ENCODE measurements at places on chromosomes 7 and 10.

GRCh38 chr7:151628846-151629604, 109.3 kb upstream of the RHEB start:
- DNase-seq, result no peak

DNA sequence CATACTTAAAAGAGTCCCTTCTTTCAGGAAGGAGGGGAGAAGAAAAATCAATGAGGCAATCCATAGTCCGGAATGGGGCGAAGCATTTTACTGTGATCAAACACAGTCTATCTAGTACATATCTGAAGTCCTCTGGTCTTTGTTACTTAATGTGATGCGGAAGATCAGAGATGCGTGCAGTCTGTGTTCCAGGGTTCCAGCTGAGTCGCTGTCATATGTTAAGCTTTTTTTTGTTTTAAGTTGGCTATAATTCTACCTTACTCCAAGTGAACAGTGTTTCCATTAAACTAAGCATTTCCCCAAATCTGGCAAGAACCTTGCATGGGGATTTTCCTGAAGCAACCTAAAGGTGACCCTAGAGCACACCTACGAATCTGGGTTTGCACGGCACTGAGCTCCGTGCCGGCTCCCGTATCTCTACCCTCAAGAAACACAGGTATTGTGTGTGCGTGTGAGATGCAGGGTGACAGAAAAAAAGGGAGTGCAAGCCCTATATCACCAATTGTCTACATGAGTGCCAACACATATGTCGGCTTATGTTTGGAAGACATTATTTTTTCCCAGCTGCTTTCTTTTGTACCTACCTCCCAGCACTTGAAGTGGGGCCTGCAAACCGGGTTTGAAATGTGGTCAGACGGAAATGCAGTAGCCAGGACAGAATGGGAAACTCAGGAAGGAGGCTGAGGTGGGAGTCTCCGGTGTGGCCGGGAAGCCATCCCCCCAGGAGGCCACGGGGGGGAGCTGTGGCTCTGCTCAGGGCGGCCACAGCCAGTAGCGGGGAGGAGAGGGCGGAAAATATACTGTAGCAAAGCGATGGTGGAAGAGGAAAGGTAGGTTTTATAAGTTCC, 435.8 kb upstream of the MGMT start:
- DNase-seq, result peak; percentile 87

DNA sequence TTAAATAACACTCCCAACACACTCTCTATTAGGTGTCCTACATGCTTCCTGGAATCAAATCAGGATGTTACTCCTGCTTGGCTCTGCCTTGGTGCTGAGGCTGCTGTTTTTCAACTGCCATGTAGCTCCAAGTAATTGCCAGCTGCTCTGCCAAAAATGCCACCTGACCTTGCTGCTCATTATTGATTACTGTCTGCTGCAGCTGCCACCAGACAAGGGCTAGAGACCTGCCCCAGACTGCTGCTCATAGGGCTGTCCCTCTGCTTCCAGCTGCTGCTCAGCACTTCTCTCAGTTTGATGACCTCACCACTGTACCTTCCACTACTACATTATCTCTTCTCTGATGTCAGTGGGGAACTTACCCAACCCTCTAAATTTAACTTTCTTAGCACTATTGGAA, 102.5 kb downstream of the PCLO start:
- peak; percentile 33 for DNase-seq

- DNase-seq, result no peak
These were observed 142.6 kb upstream of the KAT6B start for GRCh38 chr10:74683621-74684364.

All from retina (tissue), 1 donor.